ENCODE measurements at places on chromosomes 1 and 21. TPM values are rescaled to one million over a fixed set of nuclear protein-coding genes. Genes with fewer than 3 reads are reported as not detected.

DNA sequence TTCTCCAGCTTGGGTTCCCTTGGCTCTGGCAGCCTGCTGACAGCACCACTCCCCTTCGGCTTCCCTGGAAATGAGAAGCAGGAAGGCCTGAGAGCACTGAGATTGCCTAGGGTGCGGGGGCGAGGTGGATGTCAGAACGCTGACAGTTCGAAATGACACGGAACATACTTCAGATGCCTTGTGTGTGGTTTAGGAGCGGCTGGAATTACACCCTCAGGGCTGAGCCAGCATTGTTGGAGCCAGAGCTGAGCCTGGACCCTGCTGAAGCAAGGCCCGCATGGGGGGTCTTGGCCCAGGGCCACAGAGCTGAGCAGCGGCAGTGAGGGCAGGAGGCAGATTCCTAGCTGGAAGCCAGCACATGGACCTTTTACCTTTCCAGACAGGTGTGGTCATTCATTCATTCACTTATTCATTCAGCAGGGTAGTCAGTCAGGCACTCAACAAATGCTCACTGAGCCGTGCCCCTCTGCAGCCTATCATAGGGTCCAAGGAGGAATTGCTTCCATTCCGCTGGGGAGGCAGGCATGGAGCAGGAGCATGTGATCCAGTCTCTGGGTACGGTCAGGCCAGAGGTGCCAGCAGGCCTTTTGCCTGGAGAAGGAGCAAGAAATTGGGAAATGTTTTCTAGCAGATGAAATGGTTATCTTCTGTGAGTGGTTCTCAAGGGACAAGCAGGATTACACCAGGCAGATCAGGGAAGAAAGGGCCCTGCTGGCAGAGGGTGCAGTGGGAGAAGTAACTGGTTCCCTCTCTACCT lies 6.6 kb upstream of the FOXE3 start:
- H3K36me3 ChIP-seq, result no peaks in the 10 kb centered on the region
- H3K4me1 ChIP-seq, result no peaks in the 10 kb centered on the region
- no peak for DNase-seq
- peaks cover 22% of the 10 kb centered on the region for H3K27me3 ChIP-seq
- H3K27ac ChIP-seq, result no peak overlapping the region

DNA sequence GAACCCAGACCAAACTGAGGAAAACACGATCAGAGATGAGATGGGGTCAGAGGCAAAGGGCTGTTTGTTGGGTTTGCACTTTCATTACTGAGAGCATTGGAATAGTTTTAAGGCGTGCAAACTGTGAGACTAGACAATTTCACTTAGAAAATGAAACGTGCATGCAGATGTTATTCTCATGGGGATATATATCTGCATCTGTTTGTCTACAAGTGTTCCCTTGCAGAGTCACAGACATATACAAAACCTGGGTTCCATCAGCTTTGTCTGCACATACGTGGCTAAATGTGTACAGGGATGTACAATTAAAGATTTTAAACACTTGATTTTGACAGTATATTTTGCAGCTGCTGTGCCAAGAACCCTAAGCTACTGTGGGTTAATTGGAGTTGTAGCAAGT lies 355.4 kb downstream of the KIF26B start:
- no peaks in the 10 kb centered on the region for H3K27me3 ChIP-seq
- H3K4me1 ChIP-seq, result peaks cover 3% of the 10 kb centered on the region
- H3K4me3 ChIP-seq, result no peak overlapping the region
- DNase-seq, result no peak
- no peak overlapping the region for H3K27ac ChIP-seq

GRCh38 chr1:31259746-31260145 lies 20.1 kb upstream of the NKAIN1 start:
- no peak overlapping the region for H3K27ac ChIP-seq
- H3K4me3 ChIP-seq, result no peak overlapping the region
- no peak for DNase-seq
- H3K4me1 ChIP-seq, result no peaks in the 10 kb centered on the region

The HIVEP3 gene
- 8.9 TPM for polyA plus RNA-seq

The RGS7 gene
- 41.1 TPM for polyA plus RNA-seq

The KCNE2 gene
- polyA plus RNA-seq, result 0.86 TPM

The CRP gene
- not detected for polyA plus RNA-seq
